ENCODE measurements at places on chromosomes 3 and 15. TPM values are rescaled to one million over a fixed set of nuclear protein-coding genes. Genes with fewer than 3 reads are reported as not detected.

The CD80 gene
- total RNA-seq: not detected

The CHL1 gene
- not detected for total RNA-seq

The FGF12 gene
- 2.9 TPM for total RNA-seq

The TNNC1 gene
- total RNA-seq: not detected

The CCDC13 gene
- 0.57 TPM for total RNA-seq

The TRIM42 gene
- not detected for total RNA-seq

The COL7A1 gene
- total RNA-seq: 0.32 TPM

The VIPR1 gene
- 0.25 TPM for total RNA-seq

The CCR8 gene
- total RNA-seq: not detected

The SPINT1 gene
- total RNA-seq: 1.6 TPM

The ROBO1 gene
- 1.8 TPM for total RNA-seq

The P2RY14 gene
- not detected for total RNA-seq

The TMCO5A gene
- total RNA-seq: not detected

The CADM2 gene
- total RNA-seq: not detected

The DOCK3 gene
- total RNA-seq: under 0.01 TPM

The FBN1 gene
- total RNA-seq: 88.4 TPM

The GOLGA6L6 gene
- not detected for total RNA-seq

The SLC12A6 gene
- 15.2 TPM for total RNA-seq

The NLGN1 gene
- total RNA-seq: 4.0 TPM

The CX3CR1 gene
- total RNA-seq: not detected

The C3orf22 gene
- not detected for total RNA-seq

The IL20RB gene
- total RNA-seq: 0.16 TPM

The CSK gene
- 87.0 TPM for total RNA-seq

The ENTPD3 gene
- not detected for total RNA-seq

The PAQR5 gene
- under 0.01 TPM for total RNA-seq

The SLC22A13 gene
- 0.16 TPM for total RNA-seq

Data from bladder microvascular endothelial cell (primary cell).